ENCODE measurements at places on chromosomes 7 and 10.

DNA sequence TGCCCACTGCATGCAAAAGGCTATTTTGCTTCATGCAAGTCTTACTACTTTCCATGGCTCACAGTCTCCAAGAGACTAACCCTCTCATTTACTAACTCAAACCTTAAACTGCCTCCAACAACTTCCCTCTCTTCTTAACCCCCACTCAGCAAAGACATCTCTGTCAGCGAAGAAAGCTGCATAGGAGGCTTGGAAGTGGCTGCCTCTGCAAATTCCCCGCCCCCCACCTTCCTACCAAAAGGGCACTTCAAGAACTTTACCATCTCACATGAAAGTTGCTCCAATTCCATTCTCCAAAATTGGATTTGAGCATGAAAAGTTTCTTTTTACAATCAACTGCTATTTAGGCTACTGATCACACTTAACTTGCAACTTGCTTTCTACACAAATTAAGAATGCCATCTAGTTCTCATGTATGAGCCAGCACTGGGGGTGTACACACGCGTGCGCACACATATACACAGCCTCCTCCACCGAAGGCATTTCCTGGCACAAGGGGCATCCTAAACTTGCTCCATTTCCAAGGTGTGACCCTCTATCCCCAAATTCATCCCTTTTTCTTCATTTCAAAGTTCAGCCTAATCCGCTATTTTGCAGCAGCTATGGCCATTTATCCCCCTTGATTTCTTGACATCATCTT is 1.8 kb downstream of the CCDC6 start:
- no peak for DNase-seq

DNA sequence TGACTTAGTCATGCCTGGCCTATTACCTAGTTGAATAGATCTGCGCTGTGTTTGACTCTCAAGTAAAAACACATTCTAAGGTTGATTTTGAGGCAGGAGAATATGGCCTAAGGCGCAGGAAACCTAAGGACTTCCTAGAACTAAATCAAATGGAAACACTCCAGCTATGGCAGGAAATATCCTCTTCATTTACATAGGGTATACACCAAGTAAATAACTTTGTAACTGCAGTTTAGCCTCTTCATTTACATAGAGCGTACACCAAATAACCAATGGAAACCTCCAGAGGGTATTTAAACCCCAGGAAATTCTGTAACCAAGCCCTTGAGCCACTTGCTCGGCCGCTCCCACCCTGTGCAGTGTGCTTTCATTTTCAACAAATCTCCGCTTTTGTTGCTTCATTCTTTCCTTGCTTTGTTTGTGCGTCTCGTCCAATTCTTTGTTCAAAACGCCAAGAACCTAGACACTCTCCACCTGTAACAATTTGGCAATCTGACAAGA is 35.6 kb upstream of the XRCC2 start:
- no peak for DNase-seq

DNA sequence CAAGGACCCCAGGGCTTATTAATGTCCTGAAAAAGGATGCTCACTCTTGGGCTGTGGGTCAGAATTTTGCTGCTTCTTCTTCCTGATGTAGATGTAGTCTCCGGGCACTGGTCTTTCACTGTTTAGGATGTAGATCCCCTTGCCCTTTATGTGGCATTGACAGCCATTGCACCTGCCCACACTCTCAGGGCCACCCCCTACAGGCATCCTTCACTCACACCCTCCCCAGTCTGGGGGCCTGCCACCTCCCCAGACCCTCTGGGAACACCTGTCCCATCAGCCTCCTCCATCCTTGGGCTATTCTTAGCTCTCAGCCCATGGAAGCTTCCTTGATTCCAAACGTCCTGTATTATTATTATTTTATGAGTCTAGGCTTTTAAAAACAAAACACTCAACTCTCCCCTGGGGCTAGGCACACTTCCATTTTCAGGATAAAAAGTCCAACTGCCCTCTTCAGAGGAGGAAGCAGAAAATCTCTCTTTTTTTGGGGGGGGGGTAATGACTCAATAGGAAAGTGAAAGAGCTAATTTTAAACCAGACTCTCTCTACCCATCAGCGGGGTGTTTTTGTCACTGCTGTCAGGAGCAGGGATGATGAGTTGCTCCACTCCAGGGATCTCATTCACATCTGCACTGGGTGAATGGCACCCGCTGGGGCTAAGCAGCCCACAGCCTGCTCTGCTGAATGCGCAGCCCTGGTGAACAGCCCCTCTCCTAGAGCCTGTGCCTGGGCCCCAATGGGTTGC is 11.5 kb upstream of the KLRG2 start:
- peak; percentile 61 for DNase-seq

DNA sequence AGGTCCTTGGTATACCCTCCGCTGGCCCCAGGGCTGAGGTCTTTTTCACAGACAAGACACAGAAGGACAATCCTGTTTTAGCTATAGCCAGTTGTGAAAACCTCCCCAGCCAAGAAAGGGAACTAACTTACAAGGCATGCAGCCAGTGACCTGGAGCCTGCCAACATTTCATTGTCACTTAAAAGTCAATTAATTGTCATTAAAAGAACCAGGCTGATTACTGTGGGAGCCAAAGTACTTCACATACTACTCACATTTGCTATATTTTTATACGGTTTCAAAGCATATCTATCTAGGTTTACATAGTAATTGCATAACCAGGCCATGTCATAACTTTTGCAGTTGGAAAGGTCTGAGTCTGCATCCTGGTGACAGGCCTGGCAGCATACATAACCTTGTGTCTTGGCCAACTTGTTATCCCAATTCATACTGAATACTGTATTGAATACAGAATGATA is 31.1 kb downstream of the NRBF2 start:
- no peak for DNase-seq

- no peak for DNase-seq
These were observed 773.3 kb downstream of the GRID1 start for GRCh38 chr10:85593226-85593772.

- DNase-seq, result no peak
These were observed 70.8 kb downstream of the GRID1 start for GRCh38 chr10:86295791-86296190.

DNA sequence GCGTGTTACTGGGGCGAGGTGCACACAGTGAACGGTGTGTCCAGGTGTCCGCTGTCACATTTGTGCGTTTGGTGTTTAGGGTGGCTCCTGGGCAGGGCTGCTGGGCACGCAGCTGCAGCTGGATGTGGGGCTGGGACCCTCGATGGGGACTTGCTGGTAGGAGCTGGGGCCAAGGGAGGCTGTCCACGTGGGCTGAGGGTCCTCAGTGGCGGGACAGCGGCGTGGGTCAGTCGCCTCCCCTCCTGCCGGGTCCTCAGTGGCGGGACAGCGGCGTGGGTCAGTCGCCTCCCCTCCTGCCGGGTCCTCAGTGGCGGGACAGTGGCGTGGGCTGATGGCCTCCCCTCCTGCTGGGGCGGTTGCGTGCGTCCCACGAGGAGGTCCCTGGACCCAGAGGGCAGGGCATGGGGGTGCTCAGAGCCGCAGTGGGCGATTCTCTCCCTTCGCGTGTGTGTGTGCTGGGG is 68.5 kb downstream of the INPP5A start:
- no peak for DNase-seq

GRCh38 chr10:10677479-10677878 is 340.2 kb upstream of the CELF2 start:
- peak; percentile 48 for DNase-seq

GRCh38 chr10:89153971-89154370 is 53.1 kb downstream of the CH25H start:
- DNase-seq, result no peak

DNA sequence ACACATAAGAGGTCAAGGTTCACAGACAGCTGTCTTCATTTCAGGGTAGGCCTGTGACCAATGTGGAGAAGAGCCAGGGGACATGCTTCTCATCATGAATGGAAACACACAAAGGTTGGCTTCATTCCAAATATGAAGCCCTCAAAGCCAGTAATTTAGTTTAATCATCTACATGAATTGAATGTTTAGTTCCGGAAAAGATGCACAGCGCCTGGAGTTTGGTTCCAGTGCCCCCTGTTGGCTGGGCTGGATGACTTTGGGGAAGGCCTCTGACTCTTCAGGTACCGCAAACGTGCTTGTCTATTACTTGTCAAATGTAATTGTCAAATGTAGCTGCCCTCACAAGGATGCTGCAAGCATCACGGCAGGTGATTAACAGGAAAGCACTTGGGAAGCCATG is 130.7 kb downstream of the ADRA2A start:
- DNase-seq, result no peak

GRCh38 chr7:122155566-122155965 is 11.5 kb upstream of the AASS start:
- DNase-seq, result no peak

GRCh38 chr10:51658000-51658399 is 41.4 kb downstream of the CSTF2T start:
- DNase-seq, result no peak

DNA sequence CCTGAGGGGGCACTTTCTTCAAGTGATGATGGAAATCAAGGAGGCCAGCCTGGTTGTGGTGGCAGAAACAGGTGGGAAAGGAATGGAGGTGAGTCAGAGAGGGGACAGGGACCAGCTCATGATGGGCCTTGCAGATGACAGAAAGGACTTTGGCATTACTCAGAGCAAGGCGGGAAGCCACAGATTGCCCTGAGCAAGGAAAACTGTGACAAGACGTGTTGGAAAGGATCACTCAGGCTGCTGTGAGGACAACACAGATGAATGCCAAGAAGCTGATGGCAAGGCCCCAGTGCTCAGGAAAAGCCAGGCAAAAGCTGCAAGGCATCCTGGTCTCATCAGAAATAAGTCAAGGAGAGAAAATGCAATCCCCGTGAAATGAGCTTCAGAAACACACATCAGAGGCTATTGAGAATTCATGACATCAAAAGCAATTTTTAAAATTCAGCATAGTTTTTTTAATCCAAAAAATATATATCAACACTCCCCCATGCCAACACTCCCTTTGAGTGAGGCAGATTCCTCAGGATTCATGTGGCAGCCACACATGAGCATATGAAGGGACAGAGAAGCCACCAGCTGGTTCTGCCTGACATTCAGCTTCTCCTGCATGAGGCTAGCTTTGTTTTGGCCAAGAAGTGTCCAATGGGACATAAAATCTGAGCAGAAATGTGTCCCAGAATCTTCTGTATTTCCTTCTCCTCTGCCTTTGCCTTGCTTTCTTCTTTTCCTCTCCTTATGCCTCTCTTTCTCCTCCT is 244.5 kb upstream of the MYO3A start:
- no peak for DNase-seq

DNA sequence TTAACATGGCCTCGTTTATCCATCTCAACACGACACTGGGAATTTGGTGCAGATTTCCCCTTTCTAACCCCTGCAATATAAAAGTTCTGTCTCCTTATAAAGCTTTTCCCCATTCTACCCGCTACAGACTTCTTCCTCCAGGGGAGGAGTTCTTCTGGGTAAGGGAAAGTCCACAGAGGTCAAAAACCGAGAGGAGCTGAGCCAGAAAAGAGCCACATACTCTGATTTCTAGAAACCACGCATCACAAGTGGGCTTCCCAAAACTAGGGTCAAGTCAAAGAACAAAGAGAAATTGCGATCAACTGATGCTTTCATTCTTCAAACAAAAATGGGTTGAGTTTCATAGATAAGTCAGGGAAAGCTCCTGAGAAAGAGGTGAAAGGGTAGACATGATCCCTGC is 6.8 kb downstream of the IL6 start:
- no peak for DNase-seq

- DNase-seq, result no peak
These were observed 17.2 kb downstream of the SFR1 start for GRCh38 chr10:104139221-104139620.

DNA sequence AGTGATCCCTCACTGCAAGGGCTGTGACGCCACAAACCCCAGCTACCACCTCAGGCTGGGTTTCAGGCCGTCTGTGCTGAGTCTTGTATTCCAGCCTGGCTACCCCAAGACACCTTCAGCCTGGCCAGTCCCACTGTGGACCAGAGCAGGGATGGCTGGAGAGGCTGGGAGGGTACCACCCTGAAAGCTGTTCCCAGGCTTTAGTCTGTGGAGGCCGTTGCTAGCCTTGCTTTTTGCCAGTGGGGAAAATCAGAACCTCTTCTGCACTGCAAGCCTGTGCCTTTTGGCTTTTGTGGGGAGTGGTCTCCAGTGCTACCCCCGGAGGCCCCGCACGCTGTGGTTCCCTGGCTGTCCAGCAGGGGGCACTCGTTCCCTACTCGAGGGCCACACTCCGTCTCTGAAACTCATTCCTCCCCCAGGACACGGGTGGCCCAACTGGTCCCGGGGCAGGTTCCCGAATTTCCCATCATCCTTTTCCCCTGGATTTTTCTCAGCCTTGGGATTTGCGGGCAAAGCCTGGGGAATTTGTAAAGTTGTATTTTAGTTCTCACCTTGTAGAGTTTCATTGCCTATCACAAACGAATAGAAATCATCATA is 128.4 kb upstream of the BTBD16 start:
- DNase-seq, result peak; percentile 30

DNA sequence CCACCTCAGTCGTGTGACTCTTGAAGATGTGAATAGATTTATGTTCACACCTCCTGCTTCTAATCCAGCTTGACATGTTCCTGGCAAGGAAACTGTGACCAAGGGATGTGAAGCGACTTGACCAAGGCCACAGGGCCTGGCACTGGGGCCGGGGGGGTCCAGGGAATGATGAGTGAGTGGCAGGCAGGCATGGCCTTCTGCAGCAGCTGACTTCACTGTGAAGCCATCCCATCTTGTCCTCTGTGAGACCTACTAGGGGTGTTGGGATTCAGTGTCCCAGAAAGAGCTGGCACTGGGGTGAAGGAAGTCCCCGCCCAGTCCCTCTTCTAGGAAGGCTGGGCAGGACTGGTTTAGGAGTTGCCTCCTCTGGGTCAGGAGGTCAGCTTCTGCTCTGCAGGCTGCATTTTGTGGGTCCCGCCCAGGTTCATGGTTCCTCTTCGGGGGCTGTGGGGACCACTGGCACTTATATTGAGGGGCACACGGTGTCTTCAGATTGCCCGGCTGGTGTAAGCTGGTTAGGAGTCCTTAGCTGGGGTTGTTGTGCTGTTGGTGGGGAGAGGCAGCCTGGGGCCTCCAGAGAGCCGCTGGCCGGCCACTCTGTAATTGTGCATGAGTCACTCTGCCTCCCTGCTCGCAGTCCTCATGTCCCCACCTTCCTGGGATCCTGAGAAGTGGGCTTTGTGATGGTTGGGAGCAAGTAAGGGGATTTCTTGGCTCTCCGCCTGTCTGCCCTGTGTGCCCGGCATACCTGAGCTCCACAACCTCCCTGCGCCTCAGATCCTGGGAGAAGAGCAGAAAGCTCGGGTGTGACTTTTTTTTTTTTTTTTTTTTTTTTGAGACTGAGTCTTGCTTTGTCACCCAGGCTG is 11.0 kb downstream of the ZMIZ1 start:
- DNase-seq, result no peak

DNA sequence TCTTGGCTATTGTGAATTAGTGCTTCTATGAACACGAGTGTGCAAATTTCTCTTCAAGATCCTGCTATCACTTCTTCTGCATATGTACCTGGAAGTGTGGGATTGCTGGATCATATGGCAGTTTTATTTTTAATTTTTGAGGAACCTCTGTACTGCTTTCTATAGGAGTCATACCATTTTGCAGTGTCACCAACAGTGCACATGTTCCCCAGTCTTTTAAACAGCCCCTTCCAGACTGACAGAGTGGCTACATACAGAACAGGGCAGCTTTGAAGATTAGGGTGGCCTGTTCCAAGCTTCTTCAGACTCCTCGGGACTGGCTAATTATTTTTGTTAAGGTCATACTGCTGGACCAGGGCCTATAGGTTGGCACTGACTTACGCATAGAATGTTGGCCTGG is 82.9 kb downstream of the AUTS2 start:
- DNase-seq, result no peak

- DNase-seq, result no peak
These were observed 82.9 kb downstream of the SORCS1 start for GRCh38 chr10:107081644-107082043.
